LNCaP clone FGC (cell line): ENCODE measurements at places on chromosomes 16 and 17.

- DNase-seq, result no peak
Measured at GRCh38 chr16:9138021-9138680, 46.7 kb downstream of the HAPSTR1 start.

GRCh38 chr16:86608301-86608747 is 30.0 kb downstream of the FOXL1 start:
- DNase-seq, result no peak

DNA sequence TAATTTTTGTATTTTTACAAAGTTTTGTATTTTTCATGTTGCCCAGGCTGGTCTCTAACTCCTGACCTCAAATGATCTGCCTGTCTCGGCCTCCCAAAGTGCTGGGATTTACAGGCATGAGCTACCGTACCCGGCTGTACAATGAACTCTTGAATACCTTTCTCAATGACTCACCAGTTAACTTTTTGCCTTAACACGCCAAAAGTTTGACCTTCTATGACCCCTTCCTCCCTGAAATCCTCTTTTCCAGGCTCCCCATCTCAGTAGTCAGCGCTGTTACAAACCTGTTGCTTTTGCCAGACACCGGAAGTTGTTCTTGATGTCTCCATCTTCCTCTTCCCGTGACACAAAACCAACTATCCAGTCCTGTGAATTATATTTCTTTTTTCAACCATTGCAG is 158.1 kb upstream of the ASIC2 start:
- DNase-seq, result no peak

- no peak for DNase-seq
Measured at GRCh38 chr16:81442220-81442915, 2.2 kb upstream of the CMIP start.

- DNase-seq, result no peak
Measured at GRCh38 chr17:49707246-49707607, 537 bp downstream of the SLC35B1 start.

- no peak for DNase-seq
Measured at GRCh38 chr17:65265276-65265675, 128.1 kb downstream of the RGS9 start.

DNA sequence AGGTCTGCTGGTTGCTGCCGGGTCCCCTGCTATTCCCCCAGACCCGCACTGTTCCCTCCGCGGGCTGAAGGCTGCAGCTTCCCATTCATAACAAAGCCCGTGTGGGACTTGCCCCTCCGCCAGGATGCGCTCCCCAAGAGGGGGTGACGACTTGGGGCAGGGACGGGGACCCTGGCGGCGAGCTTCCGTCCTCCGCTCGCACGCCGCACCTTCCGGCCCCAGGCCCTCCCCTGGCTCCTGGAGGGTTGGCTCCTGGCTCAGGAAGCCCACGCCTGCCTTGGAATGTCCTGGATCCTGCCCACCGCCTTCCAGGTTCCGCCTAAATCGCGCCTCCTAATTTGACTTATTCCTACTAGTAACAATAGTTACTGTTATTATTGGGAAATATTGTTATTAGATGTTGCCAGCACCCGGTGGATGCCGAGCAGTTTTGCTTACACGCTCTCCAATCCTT is 1.1 kb upstream of the TFAP4 start:
- DNase-seq, result no peak

DNA sequence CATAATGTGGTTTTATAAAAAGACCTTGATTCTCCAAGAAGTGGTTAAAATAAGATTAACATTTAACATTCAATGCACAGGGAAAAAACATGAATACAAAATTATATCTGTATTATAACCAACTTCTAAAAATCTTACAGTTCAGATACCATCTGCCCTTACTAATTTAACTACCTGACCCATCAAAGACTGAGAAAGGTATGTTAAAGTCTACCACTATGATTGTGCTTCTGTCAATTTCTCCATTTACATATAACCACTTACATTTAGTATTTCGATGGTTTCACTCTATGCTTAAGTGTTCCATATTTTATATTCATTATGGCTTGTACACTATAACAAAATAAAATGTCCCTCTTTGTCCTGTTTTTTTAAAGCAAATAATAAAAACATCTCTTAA is 14.6 kb downstream of the AP1G1 start:
- no peak for DNase-seq

- DNase-seq, result no peak
Measured at GRCh38 chr16:70630960-70631745, 15.2 kb upstream of the IL34 start.

GRCh38 chr17:79699386-79700036 is 31.2 kb upstream of the ENPP7 start:
- DNase-seq, result no peak

DNA sequence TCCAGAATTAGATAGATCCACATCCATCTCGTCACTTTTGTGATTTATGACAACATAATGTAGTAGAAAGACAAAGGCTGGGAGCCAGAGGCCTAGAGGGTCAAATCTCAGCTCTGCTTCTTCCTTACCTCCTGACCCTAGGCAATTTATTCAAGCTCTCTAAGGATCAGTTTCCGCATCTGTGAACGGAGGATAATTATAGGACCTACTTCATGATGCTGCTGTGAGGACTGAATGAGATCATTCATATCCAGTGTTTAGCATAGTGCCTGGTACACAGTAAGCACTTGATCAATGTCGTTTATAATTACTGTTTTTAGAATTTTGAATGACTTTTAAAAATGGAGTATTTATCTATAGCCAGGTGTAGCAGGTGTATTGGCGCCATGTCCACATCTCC is 128.4 kb downstream of the SHISA9 start:
- no peak for DNase-seq

GRCh38 chr16:88854306-88855111 is 2.2 kb downstream of the GALNS start:
- no peak for DNase-seq

DNA sequence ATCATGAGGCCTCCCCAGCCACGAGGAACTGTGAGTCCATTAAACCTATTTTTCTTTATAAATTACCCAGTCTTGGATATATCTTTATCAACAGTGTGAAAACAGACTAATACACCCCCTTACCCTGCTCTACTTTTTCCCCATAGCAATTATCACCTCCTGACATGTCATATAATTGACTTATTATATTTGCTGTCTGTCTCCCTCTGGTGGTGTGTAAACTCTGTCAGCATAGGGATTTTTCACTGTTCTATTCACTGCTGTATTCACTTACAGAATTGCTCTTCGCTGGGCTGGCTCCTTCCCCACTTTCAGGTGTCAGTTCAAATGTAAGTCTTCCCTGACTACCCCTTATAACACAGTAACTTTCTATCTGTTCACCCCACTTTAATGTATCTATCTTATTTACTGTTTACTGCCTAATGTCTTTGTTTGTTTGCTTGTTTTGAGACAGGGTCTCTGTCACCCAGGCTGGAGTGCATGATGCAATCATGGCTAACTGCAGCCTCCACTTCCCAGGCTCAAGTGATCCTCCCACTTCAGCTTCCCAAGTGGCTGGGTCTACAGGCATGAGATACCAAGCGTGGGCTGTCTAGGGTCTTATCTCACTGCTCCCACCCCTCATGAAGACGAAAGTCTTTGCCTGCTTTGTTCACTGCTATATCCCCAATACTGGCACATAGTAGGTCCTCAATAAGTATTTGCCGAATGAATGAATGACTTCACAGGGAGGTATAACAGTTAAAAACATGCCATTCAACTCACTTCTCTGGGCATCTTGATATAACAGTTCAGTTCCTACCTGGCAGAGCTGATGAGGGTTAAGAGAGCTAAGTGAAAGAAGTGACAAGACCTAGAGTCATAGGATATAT is 52.4 kb upstream of the CDH3 start:
- DNase-seq, result no peak

DNA sequence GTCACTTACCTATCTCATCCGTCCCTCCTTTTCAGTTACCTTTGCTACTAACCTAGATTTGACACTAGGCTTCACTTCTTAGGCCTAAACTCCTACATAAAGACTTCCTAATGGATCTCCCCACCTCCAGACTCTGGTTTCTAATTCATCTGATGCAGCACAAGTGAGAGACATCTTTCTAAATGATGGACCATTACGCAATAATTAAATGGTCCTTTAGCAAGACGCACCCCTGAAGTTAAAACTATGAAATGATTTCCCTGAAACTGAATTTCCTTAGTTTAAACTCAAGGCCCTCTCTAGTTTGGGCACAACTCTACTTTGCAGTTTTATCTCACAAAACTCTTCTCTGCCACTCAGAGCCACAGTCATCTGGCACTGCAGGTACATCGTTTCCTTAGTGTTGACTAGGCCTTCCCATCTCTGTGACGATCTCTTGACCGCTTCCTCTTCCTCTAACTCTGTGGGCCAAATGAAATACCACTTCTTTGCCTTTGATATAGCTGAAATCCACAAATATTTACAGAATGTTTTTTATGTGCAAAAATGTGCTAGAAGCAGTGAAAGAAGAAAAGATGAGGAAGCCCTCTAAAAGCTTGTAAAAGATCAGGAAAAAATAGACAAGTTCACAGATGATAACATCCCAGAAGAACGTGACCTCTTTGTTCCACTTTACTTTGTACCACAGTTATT is 3.3 kb downstream of the SYNRG start:
- DNase-seq, result no peak

DNA sequence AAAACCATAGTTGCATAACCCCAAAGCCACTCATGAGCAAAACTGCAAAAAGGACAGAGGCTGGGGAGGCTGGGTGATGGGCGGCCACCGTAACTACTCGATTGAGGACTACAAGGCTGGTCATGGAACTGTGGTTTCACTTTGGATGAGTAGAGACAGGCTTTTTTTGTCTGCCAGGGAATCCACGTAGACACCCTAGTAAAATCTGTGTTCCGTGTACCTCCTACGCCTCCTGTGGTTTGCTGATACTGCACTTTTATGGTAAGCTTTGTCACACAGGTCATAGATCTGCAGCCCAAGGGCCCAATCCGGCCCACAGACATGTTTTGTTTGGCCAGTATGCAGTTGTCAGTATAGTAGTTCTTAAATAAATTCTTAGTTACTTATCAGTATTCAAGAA is 2.2 kb upstream of the TLCD3B start:
- no peak for DNase-seq

DNA sequence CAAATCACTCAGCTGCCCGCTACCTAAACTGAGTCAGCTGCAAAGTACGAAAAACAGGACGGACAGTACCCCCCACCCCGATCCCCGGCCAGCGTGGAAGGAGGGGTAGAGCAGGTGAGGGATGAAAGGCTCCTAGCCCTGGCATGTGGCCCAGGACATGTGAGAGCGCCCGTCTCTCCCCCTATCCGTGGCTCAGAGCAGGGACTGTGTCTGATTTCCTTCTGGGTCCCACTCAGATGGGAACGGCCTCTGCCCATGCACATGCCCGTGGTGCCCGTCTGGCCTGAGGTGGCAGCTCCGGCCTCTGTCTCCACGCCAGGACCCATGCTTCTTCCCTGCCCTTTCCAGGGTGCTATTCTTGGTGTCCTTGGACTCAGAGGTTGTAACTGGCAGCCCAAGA is 30.2 kb upstream of the RASD1 start:
- no peak for DNase-seq

DNA sequence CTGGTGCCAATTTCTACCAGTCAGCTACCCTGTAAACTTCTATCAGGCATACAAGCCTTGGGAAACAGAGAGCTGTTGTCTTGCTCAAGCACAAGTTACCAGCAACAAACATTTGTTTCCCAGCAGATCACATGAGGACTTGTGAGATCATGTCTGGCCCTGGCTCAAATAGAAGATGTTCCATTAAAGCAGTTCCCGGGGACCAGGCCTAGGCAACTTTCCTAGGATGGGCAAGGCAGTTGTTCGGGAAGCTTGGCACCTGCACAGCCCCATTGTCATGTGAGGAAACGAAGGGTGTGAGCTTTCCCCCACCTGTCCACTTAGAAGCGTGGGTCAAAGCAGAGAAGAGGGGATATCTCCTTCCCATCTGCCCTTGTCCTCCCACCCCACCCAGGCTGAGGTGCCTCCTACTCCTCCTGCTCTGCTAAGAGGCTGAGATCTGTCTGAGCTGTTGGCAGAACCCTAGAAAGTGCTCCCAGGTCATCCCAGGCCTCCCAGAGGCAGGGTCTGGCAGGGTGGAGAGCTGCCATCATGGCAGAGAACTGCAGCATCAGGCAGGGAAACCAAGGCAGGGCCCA is 11.2 kb upstream of the SLC47A2 start:
- DNase-seq, result peak; percentile 63

DNA sequence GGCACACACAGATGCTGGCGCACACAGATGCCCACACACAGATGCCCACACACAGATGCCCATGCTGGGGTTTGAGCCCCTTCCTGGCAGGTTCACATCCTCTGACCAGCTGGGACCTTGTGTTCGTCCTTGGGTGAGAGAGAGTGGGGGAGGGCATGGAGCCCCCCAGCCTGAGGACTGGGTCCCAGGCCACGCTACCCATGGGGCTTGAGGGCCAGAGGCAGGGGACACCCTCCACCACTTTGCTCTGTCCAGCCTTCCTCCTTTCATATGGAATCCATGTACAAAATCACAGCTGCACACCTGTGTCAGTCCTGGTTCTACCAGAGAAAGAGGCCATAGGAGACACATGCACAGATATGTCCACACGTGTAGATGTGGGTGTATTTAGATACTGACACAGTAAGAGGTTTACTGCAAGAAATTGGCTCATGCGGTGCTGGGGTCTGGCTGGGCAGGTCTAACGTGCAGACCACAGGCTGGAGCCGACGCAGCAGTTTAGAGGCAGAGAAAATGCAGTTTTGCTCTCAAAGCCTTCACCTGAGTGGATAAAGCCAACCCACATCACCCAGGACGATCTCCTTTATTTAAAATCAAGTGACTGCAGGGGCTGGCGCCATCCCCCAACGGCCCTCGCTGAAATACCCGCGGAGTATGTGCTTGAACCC is 10.8 kb downstream of the SLC22A31 start:
- no peak for DNase-seq

GRCh38 chr17:69254187-69254586 is 25.6 kb upstream of the ABCA10 start:
- DNase-seq, result no peak

DNA sequence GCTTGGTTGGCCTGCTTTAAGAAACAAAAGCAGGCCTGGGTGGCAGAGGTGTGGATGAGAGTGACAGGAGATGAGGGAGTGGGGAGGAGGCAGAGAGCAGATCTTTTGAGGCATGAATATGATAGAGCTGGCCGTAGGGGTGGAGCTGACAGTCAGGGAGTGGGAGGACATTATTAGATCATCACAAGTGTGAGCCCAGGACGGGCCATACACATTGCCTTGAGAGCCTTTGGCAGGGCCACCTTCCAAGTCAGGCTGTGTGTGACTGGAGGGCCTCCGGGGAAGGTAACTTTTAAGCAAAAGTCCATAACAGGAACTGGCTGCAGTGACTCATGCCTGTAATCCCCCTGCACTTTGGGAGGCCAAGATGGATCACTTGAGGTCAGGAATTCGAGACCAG is 26.3 kb downstream of the GINS3 start:
- DNase-seq, result no peak

DNA sequence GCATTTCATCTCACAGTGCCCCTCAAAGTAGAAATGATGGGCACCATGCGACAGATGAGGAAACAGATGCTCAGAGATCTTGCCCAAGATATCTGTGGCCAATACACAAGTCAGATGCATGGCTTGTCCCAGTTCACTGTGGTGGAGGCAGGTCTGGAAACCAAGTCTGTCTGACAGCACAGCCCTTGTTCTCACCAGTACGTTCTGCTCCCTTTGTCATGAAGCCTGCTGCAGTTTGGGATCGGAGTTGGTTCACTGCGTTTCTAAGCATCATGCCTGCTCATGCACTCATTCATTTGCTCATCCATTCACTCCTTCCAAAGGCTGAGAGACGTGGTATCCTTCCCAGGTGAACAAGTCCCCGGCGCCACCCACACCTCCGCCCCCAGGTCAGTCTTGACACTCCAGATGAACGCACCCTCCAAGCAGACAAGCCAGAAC is 27.2 kb upstream of the MEAK7 start:
- no peak for DNase-seq
